NCI-H1048 (cell line): ENCODE measurements at places on chromosomes 6 and 20.

GRCh38 chr6:116695401-116695800, 14.4 kb downstream of the KPNA5 start:
- DNase-seq: no peak

GRCh38 chr6:53829698-53830221, 35.0 kb downstream of the LRRC1 start:
- DNase-seq: no peak

DNA sequence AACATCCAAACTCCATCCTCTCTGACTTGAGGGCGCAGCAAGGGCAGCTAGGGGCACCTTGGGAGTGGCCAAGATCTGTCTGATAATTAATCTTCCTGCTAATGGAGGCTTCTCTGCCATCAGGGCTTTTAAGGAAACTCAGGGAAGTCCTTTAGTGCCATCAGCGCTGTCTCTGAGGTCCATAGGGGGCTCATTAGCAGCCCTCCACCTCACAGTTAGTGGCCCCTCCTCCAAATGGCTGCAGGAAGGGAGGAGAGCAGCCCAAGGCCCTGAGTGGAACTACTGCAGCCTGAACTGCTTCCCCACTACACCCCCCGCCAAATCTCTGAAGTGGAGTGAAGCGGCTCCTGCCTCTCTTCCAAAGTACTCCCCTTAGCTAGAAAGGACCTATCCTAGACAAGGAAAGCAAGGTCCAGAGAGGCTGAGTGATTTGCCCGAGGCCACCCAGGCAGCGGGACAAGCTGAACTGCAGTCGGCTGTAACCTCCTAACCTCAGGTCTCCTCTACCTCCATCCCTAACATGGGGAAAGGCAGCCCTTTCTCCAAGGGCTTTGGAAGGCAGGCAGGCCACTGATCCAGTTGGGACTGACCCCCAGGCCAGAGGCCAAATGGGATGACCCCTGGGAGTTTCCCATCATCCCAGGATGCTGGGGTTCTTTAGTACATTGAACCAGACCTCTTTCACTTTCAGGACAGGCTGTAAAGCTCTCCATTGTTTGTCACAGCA, 39.5 kb upstream of the ZFAND3 start:
- no peak for DNase-seq

DNA sequence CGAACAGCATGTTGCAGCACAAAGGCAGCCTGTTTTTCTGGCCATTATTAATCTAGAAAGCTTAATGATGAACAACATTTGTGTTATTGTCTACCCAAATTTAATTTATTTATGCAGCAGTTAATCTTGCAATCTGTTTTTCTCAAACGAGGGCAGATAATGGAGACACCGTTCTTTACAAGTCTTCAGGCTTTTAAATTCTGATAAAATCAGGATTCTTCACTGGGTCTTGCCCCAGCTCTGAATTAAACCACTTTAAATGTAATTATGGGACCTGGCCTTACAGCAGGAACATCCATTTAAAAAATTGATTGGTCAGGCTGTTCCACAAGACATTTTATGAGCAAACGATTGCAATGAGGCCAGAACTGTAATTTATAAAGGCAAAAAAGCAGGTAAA, 26.5 kb upstream of the INSM1 start:
- no peak for DNase-seq

GRCh38 chr20:51647674-51648570, 105.4 kb upstream of the NFATC2 start:
- DNase-seq: no peak

GRCh38 chr6:143902827-143903226, 38.6 kb downstream of the ZC2HC1B start:
- no peak for DNase-seq

DNA sequence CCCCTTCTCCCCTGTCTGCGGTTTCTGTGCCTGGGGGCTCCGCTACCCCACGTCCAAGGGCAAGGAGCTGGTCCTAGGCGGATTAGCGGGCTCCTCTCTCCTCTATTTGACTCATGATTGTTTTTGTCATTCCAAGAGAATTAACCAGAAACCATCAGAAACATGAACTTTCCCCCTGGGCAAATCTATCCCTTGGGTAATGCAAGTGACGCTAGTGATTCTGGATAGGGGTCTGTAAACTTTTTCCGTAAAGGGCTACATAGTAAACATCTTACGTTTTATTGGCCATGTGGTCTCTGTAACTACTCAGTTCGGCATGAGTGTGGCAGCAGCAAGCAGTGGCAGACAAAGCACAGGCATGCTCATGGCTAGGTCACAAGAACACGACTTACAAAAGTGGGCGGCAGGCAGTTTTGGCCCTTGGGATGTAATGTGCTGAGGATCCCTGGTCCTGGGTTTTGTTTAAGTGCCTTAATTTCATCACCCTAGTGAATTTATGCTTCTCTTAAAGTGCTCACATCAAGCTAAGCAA, 654 bp downstream of the CST11 start:
- no peak for DNase-seq

DNA sequence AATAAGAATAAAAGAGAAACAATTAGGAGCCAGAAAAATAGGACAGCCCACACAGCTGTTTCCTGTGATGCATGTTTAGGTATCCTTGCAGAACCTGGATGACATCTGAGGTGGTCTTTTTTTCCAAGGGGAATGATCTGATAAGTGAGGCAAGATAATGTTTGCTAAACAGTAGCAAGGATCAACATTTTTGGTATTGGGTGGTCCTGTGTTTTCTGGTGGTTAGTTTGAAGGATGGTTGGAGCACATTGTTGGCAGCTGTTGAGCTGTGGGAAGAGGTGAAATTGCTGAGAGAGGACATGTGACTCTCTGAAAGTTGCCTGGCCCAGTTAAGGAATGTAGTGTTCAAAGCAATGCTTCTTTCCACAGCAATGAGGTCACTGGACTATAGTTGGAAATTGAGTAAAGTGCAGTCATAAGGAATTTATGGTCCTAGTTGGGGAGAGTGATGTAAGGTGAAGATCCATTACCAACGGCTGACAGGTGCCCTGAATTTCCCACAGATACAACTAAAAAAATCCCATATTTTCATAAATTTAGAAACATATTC, 270.2 kb upstream of the IMPG1 start:
- no peak for DNase-seq

DNA sequence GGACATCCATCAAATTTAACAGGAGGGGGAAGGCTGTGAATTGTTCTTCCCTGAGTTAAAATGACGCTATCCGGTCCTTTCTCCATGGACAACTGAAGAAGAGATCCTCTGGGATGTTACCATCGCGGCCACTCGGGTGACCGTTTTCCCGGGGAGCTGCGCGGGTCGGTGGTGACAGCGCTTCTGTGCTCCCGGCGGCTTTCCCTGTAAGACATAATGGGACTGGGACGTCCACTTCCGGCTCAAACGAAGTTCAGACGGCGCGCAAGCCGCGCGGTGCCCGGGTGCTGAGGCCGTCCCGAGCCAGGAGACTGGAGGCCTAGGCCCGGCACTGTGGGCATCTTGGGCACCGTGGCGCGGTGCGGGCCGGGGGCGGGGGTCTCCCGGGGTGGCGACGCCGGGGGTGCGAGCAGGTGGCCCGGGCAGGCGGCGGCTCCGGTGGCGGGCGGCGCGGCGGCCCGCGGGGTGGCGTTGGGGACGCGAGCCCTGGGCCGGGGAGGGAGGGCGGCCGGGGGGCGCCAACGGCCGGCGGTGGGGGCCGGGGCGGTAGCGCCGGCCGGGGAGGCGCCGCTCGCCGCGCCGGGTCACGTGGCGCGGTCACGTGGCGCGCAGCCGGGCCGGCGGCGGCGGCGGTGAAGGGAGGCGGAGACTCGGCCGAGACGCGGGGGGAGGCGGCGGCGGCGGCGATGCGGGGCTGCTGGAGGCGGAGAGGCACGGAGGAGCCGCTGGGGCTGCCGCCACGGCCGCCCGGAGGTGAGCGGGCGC, 63.6 kb downstream of the GTF2H5 start:
- peak; percentile 19 for DNase-seq

GRCh38 chr6:45477278-45477677, 99.5 kb upstream of the SUPT3H start:
- DNase-seq: no peak

DNA sequence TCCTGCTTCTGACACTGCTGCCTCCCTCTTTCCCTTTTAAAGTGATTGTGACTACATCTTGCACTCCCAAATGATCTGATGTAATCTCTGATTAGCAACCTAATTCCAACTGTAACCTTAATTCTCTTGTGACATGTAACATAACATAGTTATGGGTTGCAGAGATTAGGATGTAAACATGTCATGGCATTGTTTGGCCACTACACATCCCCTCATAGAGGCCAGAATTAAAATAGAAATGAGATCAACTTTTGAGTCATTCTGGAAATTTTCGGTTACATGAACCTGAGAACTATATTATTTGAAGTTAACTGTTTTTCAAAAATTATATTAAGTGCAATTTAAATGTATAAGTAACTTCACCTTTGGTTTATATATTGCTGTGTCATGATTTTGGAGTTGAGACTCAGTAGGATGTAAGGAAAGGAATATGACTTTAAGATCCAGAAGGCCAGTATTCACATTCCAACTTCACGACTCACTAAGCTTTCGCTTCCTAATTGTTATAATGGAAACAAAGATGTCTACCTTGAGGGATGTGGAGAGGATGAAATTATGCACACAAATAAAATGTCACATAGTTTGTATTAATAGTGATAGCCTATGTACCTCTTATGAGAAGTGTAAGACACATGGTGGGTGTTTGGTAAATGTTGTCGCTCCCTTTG, 611.9 kb upstream of the MAP3K7 start:
- no peak for DNase-seq

- DNase-seq: no peak
These were observed 18.1 kb upstream of the NOX3 start for GRCh38 chr6:155473741-155474140.

DNA sequence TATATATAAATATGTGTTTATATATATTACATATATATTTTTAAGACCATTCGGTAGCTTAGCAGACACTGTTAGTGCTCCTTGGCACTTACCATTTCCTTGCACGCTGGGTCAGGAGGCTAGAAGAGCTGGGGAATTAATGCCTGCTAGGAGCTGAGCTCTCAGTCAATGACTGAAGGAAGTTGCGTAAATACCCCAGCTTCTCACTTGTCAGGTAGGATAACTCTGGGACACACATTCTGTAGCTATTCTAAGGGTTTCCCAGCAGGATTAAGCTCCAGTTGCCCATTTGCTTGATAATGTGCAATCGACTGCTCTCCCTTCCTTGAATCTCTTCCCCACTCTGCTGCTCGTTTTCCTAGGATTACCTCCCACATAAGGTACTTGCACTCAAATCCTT, 15.7 kb upstream of the DNAAF9 start:
- DNase-seq: no peak

DNA sequence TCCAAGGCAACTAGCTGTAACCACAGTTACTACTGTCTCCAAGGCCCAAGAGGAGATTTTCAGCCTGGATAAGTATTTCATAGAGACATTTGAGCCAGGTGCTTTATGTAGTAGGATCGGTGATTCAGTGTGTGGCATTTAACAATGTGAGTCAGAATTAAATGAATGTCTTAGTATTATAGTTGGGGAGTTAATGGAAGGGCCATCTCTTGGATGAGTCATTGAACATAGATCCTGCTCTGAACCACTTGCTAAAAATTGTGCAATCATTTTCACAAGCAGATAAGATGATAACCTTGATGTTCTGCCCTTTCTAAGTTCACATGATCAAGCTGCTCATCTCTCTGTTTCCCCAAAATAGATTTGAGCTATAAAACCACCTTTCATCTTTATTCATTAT, 668.9 kb upstream of the CITED2 start:
- no peak for DNase-seq

DNA sequence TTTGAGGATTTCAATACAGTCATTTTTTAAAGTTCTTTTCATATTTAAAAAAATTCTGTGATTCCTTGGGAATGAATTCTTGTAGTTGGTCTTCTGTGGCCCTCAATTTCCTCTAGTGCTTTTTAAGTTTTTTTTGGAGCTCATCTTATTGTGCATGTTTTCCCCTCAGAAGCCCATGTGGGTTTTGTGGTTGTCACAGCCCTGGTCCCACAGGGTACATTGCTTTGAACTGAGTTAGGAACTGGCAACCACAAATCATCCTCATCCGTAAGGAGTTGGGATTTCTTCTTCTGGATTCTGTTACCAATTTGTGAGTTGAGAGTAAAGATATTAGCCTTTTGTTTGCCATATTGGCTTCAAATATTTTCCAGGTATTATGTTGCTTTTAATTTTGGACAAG, 89.9 kb downstream of the AKAP7 start:
- no peak for DNase-seq

GRCh38 chr6:73393278-73393677, 1.4 kb upstream of the DDX43 start:
- no peak for DNase-seq

DNA sequence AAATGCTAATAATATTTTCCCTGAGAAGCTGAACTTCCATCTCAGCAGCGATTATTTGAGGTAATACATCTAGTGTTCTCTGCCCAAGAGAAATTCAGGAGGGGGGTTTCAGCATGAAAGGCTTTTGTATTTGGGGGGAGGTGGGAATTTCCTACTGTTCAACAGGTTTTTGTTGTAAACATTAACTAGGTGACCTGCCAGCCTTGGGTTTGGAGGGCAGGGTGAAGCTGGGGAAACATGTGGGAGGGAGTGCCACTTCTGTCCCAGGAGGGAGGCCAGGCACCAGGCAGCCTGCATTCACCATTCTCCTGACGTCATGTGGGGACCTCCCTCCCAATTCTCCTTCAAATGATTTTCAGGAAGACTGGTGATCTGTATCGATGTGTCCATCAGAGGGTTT, 37.7 kb upstream of the PKHD1 start:
- no peak for DNase-seq

DNA sequence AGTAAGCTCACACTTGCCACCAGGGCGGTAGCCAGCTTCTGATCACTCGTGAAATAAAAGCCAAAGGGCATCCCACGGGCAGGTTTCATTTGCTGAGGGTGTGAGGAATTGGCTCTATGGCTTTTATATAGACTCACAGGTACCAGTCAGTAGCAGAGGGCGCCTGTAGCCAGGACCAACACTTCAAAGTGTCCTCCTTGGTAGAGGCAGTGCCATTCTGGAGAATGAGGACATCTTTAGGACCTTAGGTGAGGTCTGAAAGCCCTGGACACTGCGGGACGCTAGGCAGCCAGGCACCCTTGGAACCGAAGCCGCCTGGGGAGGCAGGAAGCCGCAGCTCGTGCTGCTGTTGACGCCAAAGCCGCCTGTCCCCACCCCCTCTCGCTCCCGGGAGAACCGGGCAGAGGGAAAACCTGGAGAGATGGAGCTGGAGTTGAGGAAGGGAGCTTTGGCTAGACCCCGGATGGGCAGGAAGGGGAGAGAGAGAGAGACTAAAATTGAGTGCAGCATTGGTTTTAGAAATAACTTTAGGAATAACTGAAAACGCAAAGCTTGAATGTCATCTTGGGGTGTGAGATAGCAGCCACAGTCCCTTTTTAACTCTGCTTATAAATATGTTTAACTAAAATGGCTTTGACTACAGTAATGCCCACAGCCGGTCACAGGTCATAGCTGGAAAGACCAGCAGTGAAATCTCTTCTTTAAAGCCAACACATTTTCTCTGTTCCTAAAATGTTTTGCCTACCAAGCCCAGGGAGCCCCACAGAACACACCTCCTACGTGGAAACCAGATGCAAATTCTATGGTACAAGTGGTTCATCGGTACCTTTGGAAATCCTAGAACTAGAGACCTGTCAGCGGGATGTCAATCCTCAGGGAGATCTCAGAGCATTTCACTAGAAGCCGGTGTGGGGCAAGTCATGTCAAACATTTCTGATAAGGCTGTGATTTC, 128.5 kb upstream of the CDYL start:
- no peak for DNase-seq

GRCh38 chr20:48017509-48017908, 232.2 kb upstream of the SULF2 start:
- DNase-seq: no peak
